ENCODE measurements at places on chromosomes 16 and 17.

DNA sequence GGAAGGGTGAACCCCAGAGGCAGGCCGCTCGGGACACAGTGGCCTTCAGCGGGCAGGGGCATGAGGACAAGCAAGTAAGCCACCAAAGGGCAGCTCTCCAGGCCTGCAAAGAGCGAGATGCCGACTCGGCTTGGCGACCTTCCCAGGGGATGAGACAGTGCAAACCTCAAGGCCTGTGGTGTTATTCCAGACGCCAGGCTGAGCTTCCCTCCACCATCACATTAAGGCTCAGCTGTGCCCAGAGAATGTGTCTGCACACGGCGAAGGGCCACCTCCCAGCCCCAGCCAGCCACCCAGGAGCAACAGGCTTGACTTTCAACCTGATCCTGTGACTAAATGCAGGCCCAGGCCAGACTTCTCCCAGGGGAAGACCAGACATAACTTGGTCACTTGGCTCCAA is 251.4 kb downstream of the SOX9 start:
- DNase-seq: no peak

- no peak for DNase-seq
Observed at GRCh38 chr16:9677301-9677653, 505.0 kb downstream of the GRIN2A start.

- DNase-seq: no peak
Observed at GRCh38 chr17:57477522-57478362, 221.4 kb downstream of the MSI2 start.

GRCh38 chr17:60089096-60089806 is 10.5 kb upstream of the HEATR6 start:
- DNase-seq: no peak

DNA sequence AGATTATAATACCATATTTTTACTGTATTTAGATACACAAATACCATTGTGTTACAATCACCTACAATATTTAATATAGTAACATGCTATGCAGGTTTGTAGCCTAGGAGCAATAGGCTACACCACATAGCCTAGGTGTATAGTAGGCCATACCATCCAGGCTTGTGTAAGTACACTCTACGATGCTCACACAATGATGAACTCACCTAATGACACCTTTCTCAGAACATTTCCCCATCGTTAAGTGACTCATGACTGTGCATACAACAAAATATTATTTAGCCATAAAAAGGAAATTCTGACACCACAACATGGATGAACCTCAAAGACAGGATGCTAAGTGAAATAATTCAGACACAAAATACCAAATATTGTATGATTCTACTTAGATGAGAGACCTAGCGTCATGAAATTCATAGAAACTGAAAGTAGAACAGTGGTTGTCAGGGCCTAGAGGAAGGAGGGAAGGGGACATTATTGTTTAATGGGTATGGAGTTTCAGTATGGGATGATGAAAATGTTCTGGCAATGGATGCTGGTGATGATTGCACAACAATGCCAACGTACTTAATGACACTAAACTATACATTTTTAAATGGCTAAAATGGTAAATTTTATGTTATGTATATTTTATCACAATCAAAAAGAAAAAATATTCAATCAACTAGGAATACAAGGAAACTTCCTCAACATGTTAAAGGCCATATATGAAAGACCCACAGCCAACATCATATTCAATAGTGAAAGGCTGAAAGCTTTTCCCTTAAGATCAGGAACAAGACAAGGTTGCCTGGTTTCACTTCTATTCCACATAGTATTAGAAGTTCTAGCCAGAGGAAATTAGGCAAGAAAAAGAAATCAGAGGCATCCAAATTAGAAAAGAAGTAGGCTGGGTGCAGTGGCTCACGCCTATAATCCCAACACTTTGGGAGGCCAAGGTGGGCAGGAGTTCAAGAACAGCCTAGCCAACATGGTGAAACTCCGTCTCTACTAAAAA is 5.9 kb upstream of the C16orf87 start:
- DNase-seq: no peak

DNA sequence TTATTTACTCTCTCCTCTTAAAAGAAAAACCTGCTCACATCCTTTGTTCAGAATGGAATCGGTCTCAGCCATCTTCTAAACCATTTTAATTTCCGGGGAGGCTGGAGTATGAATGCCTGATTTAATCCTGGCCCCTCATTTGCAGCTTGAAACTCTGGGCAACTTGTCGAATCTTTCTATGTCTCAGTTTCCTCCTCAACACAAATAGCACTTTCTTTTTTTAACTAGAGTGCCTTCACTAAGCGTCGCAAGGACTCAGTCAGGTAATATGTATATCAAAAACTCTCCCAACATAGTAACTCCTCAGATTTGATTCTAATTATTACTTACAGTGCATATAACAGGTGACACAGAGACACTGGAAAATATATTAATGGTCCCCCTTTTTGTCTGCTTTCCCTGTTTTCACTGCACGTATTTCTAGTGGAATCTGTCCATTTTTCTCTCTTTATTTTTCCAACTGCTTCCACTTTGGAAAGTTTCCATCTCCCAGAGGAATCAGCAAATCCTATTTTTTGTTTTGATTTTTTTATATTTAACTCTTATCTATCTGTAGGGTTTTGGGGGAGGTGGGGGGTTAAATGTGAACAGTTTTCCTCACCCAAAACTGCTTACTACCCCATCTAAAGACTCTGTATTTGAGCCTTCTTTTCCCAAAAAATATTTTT is 18.6 kb downstream of the SNN start:
- DNase-seq: no peak

GRCh38 chr17:18315562-18315922 is 449 bp downstream of the SMCR8 start:
- no peak for DNase-seq

GRCh38 chr17:31510308-31511194 is 119.1 kb downstream of the RAB11FIP4 start:
- DNase-seq: no peak

DNA sequence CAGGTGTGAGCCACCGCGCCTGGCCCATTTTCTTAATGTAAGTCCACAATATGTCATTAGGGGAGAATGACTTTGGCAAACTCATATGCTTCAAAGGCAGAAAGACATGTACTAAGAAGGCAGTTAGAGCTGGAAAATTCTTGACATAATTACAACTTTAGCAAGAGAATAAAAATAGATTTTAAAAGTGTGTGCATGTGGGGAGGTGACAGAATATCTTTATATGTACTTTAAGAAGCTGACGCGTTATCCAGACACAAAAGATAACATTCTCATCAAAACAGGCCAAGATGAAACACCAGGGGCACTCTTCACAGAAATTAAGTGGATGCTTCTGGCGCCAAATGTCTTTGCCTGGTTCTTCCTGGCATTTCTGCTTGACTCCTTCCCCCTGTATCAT is 28.2 kb downstream of the GJC1 start:
- no peak for DNase-seq

DNA sequence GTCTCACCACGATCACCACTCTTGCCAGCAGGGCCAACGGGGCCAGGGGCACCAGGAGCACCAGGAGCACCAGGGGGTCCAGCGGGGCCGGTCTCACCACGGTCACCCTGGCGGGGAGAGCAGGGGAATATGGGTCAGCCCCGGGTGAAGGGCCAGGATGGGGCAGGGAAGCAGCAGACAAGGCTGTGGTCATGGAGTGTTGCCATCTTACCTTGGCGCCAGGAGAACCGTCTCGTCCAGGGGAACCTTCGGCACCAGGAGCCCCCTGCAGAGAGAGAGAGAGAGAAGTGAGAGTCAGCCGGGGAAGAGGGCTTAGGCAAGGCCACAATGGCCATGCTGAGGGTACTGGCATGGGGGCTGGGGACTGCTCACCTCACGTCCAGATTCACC is 12.9 kb downstream of the COL1A1 start:
- no peak for DNase-seq

- no peak for DNase-seq
Observed at GRCh38 chr17:19590451-19590850, 56.8 kb downstream of the SLC47A1 start.

DNA sequence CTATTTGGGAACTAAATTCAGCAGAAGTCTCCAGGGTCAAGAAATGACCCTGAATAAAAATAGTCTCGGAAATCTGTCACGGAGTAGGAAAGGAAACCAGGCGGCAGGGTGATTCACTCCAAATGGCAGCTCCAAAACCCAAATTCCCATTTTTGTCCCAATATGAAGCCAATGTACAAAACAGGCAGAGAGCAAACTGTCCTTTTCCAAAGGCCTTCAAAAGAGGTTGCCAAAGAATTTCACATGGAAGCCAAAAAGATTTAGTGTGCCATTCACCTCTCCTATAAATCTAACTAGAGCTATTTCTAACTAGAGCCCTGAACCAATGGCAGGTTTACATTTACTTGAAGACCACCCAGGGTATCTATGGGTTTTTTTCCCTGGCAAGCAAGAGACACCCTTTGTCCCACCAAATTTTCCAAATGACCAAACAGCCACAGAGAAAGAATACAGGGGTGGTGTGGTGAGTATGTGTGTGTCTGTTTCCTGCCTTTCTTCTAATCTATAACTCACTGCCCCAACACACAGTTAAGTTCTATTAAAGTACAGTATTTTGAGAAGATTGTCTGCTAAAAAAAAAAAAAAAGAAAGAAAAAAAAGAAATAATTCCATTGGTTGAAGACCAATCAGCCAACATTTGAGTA is 6.8 kb downstream of the MYO1D start:
- no peak for DNase-seq

GRCh38 chr16:55052741-55053415 is 122.2 kb downstream of the IRX5 start:
- DNase-seq: no peak

- no peak for DNase-seq
Observed at GRCh38 chr16:88063211-88063773, 112.1 kb downstream of the BANP start.

- DNase-seq: no peak
Observed at GRCh38 chr17:76903631-76904030, 35.4 kb downstream of the MGAT5B start.

DNA sequence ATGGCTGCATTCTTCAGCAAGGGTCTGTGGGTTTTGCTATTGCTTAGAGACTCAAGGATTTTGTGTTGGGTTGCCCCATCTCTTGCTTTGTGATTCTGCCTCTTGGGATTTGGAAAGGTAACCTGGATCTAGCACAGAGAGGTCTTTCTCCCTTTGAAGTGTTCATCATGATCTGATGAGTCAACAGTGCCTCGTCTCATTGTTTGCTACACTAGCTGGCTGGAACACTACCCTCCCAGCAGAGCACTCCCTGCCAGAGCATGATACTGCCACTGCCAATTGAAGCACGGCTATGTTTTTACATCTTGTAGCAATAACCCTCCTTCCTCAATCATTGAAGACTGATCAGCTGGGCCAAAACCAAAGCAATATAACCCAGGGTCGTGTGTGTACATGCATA is 361.0 kb downstream of the CDH13 start:
- DNase-seq: no peak

GRCh38 chr16:51151961-51152663 is 1.0 kb upstream of the SALL1 start:
- DNase-seq: no peak

- no peak for DNase-seq
Observed at GRCh38 chr17:82838386-82839063, 1.3 kb downstream of the ZNF750 start.

GRCh38 chr16:66408163-66409048 is 18.7 kb upstream of the BEAN1 start:
- no peak for DNase-seq

DNA sequence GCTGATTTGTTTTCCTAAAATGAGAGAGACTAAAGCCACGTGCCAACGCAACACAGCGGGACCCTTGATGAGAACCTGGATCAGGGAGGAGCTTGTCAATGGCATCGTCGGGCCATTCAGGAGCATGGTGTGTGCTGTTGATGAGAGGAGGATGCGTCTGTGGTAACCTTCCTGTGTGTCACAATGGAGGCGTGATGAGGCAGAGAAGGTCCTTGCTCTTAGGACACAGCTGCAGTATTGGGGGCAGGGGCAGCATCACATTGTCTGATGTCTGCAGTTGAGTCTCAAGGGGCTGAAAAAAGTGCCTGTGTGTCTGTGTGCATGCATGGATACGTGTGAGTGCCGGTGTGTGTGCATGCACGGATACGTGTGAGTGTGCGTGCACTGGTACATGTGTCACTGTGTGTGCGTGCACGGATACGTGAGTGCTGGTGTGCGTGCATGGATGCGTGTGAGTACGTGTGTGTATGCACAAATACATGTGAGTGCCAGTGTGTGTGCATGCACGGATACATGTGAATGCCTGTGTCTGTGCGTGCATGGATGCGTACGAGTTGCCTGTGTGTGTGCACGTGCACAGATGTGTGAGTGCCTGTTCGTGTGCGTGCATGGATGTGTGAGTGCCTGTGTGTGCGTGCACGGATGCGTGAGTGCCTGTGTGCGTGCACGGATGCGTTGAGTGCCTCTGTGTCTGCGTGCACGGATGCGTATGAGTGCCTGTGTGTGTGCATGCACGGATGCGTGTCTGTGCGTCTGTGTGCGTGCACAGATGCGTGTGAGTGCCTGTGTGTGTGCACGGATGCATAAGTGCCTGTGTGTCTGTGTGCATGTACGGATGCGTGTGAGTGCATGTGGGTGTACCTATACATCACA is 39.3 kb downstream of the BAIAP2 start:
- no peak for DNase-seq

- DNase-seq: no peak
Observed at GRCh38 chr17:29050176-29050575, 7.2 kb downstream of the PIPOX start.

- DNase-seq: no peak
Observed at GRCh38 chr17:45873728-45874127, 20.6 kb upstream of the MAPT start.

- no peak for DNase-seq
Observed at GRCh38 chr16:69839798-69840409, 77.8 kb downstream of the WWP2 start.

GRCh38 chr16:88387941-88388627 is 5.3 kb downstream of the ZNF469 start:
- no peak for DNase-seq

DNA sequence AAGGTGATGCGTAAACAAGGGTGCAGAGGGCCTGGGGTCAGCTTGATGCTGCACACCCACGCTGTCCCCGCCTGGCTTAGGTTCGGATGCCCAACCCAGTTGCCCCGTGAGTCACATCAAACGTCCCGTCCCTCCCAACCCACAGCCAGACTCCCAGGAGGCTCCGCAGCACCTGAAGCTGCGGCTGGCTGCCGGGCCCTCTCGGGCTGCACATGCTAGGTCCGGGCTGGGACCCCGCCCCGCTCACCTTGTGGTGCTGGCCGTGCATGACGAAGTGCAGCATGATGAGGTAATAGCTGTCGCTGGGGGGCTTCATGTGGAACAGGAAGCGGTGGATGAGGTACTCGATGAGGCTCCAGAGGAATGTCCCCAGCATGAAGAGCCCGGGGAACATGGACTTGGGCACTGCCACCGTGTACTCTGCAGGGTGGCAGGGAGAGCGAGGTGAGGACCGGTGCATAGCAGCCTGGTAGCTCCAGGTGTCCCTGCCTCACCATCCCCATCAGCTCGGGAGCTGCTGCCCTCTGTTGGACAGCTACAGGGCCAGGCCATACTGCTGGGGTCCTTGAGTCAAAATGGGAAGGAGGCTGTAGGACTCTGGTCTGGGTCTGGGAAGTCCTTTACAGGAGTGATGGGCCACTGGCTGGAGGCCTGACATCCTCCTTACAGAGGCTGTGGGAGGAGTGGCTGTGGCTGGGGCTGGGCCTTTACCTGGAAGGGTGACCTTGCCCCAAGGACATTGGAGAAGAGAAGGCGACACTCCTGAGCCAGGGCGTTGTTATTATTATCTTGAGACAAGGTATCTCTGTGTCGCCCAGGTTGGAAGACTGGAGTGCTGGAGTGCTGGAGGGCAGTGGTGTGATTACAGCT is 18.3 kb upstream of the MLKL start:
- no peak for DNase-seq

- no peak for DNase-seq
Observed at GRCh38 chr17:1160591-1161390, 19.0 kb downstream of the ABR start.

Data from stimulated activated CD4-positive, alpha-beta T cell treated with anti-CD3 and anti-CD28 coated beads, Interleukin-1b, Interleukin-23, amount 100 ng/mL, for 24 hours (primary cell).